ENCODE measurements at places on chromosomes 6 and 20. TPM values are rescaled to one million over a fixed set of nuclear protein-coding genes. Genes with fewer than 3 reads are reported as not detected.

Gene CABLES2
- 0.85 TPM for total RNA-seq

Gene TRIM31
- total RNA-seq, result not detected

DNA sequence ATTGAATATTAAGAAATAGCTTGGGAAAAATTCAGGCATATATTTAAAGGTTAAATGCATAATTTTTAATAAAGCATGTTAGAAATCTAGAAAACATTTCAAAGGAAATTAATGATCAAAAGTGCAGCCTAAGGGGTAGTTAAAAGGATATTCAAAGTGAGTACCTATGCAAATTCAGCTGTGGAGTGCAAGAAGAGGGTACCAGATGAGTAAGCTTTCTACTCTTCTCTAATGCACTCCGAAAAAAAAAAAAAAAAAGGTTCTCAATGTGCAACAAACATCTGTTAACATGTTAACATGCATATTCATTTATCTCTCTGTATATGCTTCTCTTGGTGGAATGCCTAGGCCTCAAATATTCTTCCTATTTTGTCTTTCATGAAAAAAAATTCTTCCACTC is 32.0 kb upstream of the KATNA1 start:
- no peak for DNase-seq

GRCh38 chr20:4833074-4833728 is 111.5 kb downstream of the PRND start:
- DNase-seq, result no peak

DNA sequence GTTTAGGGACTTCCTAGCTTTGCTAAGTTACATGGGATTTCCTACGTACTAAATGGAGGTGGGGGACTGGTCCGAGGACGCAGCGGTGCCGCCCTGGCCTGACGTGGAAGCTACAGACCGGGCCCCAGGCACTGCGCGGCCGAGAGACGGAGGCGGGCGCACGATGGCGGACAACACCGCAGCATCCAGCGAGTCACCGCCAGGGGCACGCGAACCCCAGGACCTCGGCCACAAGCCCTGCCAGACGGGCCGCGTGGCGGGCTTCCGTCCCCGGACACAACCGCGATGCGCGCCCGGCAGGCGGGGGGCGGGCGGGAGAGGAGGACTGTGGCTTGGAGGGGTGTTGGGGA is 1516.9 kb upstream of the DEFB115 start:
- no peak for DNase-seq

DNA sequence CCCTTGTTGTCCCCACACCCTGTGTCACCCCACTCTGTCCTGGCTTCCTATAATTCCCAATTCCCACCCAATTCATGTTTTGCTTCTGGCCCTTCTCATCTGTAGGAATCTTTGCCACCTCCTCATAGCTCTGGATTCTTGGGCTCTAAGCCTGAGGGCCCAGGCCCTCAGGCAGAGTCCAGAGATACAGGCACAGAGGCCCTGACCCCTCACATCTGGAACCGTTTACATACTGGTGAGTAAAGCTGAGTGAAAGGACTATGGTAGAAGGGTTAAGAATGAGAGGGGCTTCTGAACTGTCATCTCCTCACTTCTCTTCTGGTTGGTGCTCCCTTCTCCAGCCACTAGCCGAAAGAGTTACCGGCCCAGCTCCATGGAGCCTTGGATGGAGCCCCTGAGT is 13.6 kb downstream of the PRRC2A start:
- DNase-seq, result no peak

- DNase-seq, result no peak
Observed at GRCh38 chr6:75472885-75473284, 20.7 kb downstream of the FILIP1 start.

GRCh38 chr6:140811642-140812041 is 1321.1 kb upstream of the GJE1 start:
- no peak for DNase-seq

DNA sequence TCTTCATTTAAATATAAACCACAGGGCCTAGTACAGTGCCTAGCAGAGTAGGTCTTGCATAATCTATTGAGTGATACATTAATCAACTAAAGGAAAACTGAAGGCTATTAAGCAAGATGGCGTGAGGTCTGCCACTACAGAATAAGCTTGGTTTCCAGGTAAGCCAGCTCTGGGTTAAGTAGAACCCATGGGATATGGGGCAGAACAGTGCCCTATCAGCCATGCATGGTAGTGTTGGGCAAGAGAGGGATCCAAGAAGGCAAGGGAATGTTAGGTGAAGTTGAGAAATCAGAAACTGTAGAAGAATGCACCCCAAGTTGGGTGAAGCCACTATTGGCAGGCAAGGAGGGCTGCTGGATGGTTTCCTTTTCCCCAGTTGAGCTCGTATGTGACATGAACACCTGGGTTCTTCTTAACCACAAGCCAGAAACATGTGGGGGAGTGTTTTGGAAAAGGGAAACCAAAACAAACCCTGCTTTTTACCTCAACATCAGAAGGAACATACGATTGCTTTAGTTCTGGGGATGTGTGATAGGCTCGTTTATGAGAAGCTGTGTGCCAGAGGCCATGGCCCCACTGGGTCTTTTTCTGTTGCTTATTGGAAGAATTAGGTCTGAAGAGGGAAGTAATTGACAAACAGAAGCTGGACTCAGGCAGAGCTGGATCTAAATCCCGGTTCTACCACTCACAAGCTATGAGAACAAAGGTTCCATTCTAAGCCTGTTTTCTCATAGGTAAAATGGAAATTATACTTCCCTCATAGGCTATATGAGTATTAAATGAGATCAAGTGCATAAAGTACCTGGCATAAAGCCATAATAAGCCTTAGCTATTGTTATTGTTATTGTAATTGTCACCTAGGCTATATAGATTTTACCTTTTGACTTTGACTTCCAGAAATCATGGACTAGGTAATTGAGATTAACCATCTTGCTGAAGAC is 33.5 kb downstream of the NEDD9 start:
- peak; percentile 48 for DNase-seq

- no peak for DNase-seq
Observed at GRCh38 chr20:47465335-47466090, 36.2 kb upstream of the NCOA3 start.

GRCh38 chr20:50014570-50015562 is 32.1 kb downstream of the SNAI1 start:
- DNase-seq, result no peak

- DNase-seq, result no peak
Observed at GRCh38 chr6:47334334-47334733, 24.6 kb upstream of the TNFRSF21 start.

DNA sequence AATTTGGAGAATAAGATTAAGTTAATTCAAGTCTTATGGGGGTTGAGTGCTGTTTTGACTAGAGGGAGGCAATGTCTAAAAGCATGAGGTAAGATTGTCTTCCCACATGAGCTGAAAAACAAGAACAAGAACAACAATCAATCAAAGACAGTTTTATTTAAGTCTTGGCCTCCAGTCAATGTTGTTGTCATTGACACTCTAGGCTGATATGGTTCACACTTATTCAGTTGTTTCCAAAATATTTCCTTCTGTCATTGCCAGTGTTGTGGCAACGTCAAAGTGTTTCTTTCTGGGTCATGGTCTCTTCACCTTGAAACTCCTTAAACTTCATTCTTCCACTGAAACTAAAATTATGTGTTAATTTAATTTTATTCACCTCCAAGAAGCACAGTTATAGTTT is 72.4 kb downstream of the GRIK2 start:
- no peak for DNase-seq

Measured in dermis blood vessel endothelial cell (primary cell).